ENCODE measurements at places on chromosomes 2 and 18.

DNA sequence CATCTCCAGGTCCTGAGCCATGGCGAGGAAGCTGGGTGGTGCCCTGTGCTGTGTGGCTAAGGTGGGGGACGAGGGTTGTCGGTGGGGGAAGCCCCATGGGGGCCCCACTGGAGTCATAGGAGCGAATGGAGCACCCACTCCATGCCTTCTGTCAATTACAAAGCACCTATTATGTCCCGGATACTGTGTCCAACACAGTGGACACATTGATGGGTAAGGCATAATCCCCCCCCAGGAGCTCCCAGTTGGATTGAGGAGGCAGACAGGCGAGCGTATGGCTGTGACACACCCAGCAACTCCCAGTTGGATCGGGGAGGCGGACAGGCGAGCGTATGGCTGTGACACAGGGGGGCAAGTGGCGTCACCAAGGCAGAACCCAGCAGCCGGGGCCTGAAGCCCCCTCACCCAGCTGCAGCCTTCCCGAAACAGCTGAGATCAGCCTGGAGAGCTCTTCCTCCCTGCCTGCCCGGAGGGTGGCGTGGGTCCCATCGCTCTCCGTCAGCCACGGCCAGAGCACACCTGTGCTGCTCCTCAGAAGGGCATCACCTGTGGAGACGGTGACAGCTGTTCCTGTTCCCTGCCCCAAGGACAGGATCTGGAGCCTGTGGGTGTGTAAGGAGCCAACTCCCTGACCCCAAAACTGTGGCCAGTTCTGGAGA, 69.6 kb downstream of the HPCAL1 start:
- DNase-seq, result no peak

- DNase-seq, result no peak
Measured at GRCh38 chr18:39667905-39668304, 2102.3 kb upstream of the CELF4 start.

- no peak for DNase-seq
Measured at GRCh38 chr2:59910166-59910565, 643.3 kb downstream of the BCL11A start.

DNA sequence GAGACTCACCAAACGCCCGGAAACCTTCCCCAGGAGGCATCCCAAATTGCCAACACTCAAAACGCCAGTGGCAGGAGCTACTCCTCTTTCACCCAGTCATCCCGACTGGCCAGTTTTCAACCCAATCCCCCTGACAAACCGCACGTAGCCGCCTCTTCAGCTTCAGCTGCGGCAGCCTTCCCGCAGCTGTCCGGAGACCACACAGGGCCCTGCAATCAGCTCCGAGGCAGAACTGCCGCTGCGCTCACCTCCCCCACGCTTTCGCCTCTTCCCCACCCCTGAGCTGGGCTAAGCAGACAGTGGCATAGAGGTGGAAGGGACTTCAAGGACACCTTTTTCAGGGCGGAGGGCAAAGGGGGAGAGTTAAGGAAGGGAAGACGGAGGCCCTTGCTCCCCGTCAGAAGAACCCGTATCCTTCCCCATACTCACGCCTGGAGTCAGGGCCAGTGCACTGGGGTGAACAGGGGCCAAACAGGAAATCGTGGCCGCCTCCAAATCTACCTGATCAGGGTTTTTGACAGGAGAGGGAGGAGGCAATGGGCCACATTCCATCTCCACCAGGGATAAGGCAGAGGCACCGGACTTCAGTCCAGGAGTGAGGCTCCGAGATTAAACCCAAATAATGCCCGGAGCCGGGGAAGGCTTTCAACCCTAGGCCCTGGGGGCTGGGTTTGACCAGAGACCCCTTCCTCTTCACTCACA, 16.9 kb downstream of the CYP26B1 start:
- DNase-seq, result no peak

DNA sequence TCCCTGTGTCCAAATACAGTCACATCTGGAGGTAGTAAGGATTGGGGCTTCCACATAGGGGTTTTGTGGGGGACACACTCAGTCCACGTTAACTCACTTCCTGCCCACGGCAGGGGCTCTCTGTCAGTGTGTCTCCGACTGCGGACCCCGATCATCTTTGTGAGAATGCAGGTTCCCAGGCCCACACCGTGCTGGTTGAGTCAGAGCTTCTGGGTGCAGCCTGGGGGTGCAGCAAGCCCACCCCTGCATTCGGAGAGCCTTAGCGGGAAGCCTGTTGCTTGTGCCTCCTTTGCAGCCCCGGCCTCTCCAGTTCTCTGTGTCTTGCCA, 28.0 kb downstream of the HPCAL1 start:
- no peak for DNase-seq
